ENCODE measurements at places on chromosomes 12 and 14.

GRCh38 chr12:11837216-11837934, 187.9 kb downstream of the ETV6 start:
- no peak for DNase-seq

DNA sequence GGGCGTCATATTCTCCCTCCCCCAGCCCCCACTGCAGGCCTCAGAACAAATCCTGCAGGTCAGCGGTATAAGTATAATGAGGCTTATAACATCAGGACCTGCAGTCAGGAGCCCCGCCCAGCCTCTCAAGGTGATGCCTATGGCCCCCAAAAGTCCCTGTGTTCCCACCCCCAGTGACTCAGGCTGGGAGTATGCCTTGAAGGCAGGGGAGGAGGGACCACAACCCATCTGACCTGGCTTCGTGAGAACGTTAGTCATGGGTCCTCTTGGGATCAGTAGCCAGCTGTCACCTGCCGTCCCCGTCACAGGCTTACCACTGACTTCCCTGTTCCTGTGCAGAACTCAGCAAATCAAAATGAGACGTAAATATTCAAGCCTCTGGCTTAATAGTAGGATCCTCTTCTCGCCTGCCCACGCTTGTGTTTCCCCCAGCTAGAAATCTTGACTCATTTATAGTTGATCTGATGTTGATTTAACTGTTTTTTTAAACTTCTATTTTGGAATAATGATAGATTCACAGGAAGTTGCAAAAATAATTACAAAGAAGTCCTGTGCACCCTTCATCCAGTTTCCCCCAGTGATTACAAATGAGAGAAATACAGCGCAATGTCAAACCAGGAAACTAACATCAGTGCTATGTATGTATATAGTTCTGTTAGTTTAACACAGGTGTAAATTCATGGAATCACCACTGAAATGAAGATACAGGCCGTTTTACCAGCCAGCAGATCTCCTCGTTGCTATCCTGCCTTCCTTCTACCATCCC, 107.5 kb downstream of the ADGRD1 start:
- no peak for DNase-seq

- DNase-seq = no peak
Observed at GRCh38 chr14:51392416-51392815, 152.4 kb downstream of the TMX1 start.

GRCh38 chr14:96423446-96424108, 31.6 kb downstream of the AK7 start:
- DNase-seq = no peak
